ENCODE measurements at places on chromosomes 12 and 14.

GRCh38 chr14:45194964-45195363, 58.0 kb downstream of the MIS18BP1 start:
- no peak for DNase-seq

DNA sequence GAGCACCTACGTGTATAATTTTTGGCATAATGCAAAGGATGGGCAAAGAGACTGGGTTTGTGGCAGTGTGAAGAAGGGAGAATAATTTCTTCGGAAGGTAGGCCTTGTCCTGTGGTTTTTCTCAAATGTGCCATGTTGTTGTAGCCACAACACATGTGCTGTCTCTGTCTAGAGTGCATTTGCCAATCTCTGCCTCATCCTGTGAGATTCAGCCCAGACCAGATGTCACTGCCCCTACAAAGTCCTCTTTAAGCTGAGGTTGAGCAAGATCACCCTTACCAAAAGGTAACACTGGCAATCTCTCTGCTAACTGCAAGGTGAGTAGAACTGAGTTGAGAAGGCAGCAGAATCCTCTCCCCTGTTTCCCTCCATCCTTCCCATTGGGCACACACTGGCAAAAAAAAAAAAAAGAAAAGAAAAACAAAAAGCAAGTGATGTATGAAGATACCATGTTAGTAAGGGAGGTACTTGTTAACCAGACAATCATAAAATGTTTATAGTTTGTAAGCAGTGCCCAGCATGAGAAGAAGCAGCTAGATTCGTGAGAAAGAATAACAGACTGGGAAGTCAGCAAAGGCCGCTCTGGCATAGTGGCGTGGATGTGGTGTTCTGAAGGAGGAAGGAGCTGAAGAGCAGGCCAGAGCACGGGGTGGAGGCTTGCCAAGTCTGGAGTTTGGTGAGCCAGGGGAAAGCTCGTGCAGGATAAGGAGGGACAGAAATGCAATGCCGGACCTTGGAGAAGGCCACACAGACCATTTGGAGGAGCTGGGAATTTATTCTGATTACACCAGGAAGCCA, 18.9 kb downstream of the DYRK2 start:
- DNase-seq, result no peak

- DNase-seq, result no peak
Observed at GRCh38 chr12:67807814-67808213, 159.3 kb downstream of the DYRK2 start.

- no peak for DNase-seq
Observed at GRCh38 chr12:8123124-8123912, at the start of gene CLEC4A. Gene CLEC4A (plus strand): TSS chr12:8123617. CDS start chr12:8123879, 262 bp downstream.

GRCh38 chr14:26319139-26319864, 278.5 kb downstream of the NOVA1 start:
- no peak for DNase-seq

DNA sequence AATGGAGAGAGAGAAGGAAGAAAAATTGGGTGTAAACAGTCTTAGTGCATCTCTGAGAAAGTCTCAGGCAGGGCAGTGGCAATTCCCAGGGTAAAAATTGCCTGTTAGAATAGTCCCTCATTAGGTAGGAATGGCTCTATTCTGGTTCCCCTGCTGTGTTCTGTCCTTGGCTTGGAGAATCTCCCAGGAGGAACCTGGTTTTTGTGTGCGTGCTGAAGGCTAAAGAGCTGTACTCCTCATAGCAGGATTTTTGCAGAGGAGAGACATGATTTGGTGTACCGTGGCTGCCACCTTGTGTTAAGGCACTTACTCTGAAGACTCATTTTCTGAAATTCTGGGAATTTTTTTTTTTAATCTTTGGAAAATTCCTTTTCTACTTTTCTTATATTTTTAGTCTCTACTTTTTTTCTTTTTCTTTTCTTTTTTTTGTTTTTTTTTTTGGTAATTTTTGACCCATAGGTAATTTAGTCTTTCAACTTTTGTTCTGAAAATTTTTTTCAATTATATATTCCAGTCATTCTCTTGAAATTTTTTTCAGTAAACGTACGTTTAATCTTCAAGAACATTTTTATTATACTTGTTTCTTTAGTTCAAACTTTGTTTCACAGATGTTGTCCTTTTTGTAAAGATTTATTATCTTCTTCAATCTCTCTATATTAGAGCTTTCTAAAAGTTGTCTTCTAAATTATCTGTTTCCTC, 63.8 kb downstream of the FBXO33 start:
- DNase-seq, result no peak

- DNase-seq, result no peak
Observed at GRCh38 chr12:31226639-31227038, 99.3 kb downstream of the SINHCAF start.

- DNase-seq, result no peak
Observed at GRCh38 chr12:11895421-11896078, 175.2 kb upstream of the BCL2L14 start.

DNA sequence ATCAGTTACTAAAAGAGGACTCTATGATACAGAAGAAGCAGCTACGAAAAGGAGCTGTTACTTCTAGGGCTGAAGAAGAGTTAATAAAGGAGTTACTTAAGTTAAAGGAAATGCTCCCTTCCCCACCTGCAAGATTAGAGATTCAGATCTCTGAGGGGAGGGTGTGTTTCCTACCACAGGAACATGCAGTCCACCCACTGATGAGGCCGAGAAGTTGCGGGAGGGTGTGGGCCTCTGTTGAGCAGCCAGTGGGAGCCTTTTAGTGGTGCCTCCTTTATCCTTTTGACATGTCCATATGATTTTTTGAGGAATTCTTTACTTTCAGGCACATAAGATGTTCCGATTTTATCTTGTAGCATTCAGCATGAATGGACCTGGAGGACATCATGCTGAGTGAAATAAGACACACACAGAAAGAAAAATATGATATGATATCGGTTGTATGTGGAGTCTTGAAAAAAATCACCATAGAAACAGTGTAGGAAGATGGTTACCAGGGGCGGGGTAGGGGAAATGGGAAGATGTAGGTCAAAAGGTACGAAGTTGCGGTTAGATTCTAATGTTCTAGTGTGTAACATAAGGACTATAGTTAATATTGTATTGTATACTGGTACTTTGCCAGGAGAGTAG, 4.4 kb upstream of the M6PR start:
- DNase-seq, result no peak
